ENCODE measurements at places on chromosomes 13 and 19.
A peak's percentile ranks its signal among the peaks of the same experiment; 100 is the strongest.

DNA sequence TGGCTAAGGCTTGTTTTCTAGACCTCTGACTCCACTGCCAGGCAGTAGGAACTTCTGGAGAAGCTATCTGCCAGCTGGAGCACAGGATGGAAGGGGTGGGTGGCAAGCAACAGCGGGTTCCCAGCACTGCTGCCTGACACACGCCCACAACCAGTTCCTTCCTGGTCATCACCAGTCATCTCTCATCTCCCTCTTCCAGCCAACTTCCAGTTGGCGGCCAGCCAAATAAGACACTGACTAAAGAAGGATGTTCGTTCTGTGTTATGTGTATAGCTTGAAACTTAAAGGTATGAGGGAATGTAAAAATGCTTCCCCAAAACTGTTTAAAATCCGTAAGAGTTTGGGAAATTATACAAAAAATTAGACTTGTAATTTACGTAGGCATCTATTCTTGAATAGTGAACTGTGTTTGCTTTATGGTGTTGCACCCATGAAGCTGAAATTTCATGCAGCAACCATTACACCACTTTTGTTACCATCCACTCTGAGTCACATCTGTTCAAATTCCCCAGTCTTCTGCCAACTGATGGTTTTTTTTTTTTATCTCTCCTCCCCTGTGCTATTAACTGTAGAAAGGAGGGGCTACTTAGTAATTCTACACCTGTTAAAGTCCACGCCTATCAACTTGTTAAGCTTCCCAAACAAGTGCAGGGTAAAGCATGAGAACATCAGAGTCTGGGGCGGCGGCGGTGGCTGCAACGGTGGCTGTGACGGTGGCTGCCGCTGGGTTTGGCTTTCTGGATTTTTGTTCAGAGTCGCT, 86.2 kb upstream of the FRY start:
- no peak for DNase-seq

- no peak for DNase-seq
Measured at GRCh38 chr13:40152145-40152544, 496.7 kb downstream of the COG6 start.

GRCh38 chr19:32971012-32971595, 654 bp downstream of the CEP89 start:
- DNase-seq, result no peak

DNA sequence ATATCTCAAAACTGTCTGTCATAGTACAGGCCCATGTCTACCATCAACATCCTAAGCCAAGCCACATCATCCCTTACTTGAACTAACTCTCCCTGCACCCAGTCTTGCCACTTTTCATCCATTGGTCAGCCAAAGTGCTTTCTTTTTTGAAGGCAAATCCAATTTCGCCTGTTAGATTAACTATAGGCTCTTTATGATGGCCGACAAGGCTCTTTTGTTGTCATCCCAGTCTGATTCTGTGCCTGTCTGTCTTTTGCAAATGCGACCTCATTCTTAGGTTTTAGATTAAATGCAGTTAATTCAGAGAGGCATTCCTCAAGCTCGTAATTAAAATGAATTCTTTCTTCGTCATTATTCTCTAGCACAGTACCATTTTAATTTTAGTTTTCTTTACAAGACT, 148.3 kb downstream of the HS6ST3 start:
- no peak for DNase-seq

GRCh38 chr19:47322058-47322457, 9.9 kb upstream of the C5AR2 start:
- DNase-seq, result no peak

DNA sequence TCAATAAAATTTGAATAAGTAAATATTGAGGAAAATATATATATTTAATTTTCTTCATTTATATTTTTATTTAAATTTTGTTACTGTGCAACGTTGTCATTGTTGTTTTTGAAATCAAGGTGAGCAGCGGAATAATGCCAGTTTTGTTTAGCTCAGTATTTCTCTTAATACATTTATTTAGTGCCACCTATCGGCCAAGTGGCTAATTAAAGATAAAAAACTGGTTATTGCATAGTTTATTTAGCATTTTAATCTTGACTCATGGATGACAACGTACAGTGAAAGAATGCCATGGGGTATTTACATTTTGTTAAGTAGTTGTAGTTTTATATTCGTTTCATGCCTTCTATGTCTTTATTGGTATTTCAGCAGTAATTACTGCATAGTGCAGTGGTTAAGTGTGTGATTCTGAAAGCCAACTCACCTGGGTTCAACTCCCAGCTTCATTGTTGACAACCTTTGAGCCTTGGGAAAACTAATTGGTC, 265.9 kb downstream of the MYO16 start:
- no peak for DNase-seq

DNA sequence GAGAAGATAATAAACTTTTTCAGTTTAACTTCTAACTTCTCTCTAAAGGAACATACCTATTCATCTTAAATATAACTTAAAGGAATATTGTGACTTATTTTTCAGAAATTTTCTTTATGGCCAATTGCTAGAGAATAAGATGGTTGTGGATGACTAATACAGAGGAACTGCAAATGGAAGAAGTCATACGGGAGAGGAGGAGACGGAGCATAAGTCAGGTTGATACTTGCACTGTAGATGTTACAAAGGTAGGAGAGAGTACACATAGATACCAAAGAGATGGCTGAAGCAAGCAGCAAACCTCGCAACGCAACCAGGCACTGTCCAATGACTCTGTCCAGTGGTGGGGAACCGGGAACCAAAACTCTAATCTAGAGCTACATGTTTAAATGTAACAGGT, 963.4 kb downstream of the PCDH9 start:
- DNase-seq, result no peak

DNA sequence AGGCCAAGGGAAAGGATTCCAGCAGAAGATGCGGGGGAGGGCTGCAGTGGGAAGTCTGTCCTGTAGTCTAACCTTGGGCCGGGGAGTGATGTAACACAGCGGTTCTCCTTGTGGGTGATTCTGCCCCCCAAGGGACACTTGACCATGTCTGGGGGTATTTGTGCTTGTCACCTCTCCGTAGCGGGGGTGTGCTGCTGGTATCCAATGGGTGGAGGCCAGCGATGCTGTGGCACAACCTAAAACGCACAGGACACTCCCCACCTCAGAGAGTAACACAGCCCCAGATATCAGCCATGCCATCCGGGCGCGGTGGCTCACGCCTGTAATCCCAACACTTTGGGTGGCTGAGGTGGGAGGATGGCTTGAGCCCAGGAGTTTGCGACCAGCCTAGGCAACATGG, 36.3 kb downstream of the ZNRF4 start:
- no peak for DNase-seq

GRCh38 chr13:53873558-53873957, 844.9 kb downstream of the OLFM4 start:
- DNase-seq, result no peak

GRCh38 chr19:570251-570686, 2.1 kb upstream of the BSG start:
- no peak for DNase-seq

GRCh38 chr19:6503407-6504201, 1.5 kb upstream of the TUBB4A start:
- DNase-seq, result no peak

GRCh38 chr13:28463481-28463880, 31.4 kb downstream of the FLT1 start:
- no peak for DNase-seq

DNA sequence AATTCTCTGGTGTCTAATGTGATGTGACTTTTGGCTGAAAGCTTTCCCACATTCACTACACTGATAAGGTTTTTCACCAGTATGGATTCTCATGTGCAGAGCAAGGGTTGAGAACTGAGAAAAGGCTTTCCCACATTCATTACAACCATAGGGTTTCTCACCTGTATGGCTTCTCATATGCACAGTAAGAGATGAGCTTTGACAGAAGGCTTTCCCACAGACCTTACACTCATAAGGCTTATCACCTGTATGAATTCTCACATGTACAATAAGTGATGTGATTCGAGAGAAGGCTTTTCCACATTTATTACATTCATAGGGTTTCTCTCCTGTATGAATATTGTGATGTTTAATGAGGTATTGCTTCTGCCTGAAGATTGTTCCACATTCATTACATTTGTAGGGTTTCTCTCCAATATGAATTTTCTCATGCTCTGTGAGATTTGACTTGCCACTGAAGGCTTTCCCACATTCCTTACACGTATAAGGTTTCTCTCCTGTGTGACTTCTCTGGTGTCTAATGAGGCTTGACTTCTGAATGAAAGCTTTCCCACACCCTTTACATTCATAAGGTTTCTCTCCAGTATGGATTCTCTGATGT, 14.0 kb downstream of the ZNF260 start:
- no peak for DNase-seq

- no peak for DNase-seq
Measured at GRCh38 chr19:5621311-5621944, 1.1 kb downstream of the SAFB2 start.

DNA sequence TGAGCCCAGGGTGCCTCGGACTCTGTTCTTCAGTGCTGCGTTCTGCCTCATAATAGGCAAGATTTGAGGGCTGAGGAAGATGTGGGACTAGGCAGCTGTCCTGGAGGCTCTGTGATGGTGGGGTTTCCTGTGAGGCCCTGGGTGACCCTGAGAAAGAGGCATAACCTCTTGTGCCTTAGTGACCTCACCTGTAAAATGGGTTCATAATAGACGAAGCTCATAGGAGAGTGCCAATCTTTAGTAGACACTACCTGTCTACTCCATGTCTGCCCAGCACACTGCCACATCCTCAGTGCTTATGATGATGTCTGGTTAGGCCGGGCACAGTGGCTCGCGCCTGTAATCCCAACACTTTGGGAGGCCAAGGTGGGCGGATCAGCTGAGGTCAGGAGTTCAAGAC, 23.4 kb downstream of the RRAS start:
- DNase-seq, result no peak

GRCh38 chr13:36549126-36549702, 116.9 kb downstream of the CCNA1 start:
- no peak for DNase-seq

- DNase-seq, result no peak
Measured at GRCh38 chr13:60583196-60583888, 186.3 kb downstream of the TDRD3 start.

- DNase-seq, result no peak
Measured at GRCh38 chr13:97858161-97858560, 95.3 kb upstream of the IPO5 start.

DNA sequence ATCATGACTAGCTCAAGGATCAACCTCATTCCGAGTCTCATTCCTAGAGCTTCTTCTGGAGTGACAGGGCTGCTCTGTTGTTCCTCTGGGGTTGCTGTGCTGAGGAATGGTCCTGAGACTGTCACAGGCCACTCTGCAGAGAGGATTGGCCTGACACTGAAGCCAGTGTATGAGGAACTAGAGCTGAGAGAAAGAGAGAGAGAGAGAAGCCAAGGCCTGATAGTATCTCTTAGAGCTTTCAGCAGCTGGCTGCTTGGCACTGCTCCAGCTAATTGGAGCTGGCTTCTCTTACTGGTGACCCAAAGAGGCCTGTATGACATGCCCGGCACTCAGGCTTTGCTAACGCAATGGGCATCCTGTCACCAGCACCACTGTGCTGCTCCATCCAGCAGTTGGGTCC, 73.4 kb upstream of the FLT1 start:
- DNase-seq, result no peak

GRCh38 chr19:37551129-37551993, 43.2 kb downstream of the ZNF571 start:
- peak; percentile 30 for DNase-seq

GRCh38 chr13:97124915-97125809, 97.0 kb upstream of the MBNL2 start:
- no peak for DNase-seq

GRCh38 chr13:73870970-73871935, 263.0 kb downstream of the KLF12 start:
- DNase-seq, result no peak

- DNase-seq, result no peak
Measured at GRCh38 chr19:54449701-54450069, 686 bp downstream of the LENG8 start.

DNA sequence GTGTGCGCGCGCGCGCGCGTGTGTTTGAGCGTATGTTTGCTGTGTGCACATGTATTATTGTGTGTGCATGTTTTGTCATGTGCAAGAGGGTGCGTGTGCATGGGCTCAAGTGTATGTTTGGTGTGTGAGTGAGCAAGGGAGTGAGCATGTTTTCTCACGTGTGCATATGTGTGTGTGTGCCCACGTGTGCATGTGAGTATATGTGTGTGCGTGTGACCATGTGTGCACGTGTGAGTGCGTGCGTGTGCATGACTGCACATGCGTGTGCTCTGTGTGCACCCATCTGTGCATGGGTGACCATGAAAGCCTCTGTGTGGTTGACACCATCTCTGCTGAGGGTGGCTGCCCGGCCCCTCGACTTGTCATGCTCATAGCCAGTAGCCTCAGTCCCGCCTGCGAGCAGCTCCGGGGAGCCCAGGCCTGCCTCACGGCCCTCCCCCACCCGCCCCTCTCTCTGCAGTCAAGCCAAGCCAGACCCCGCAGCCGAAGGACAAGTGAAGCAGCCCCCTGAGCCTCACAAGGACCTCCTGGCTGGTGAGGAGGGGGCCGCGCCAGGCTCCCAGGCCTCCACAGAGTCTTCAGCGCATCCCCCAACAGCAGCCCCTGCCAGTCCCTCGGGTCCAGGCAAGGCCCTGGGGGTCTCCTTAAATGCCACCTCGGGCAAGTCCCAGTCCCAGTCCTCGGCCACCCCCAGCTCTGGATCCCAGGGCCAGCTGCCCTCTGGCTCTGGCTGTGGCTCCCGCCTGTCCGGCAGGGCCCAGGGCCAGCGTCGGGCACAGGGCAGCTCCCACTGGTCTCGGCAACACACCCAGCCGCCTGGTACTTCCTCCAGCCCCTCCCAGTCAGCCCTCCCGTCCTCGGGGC, 6.0 kb downstream of the REEP6 start:
- DNase-seq, result no peak

DNA sequence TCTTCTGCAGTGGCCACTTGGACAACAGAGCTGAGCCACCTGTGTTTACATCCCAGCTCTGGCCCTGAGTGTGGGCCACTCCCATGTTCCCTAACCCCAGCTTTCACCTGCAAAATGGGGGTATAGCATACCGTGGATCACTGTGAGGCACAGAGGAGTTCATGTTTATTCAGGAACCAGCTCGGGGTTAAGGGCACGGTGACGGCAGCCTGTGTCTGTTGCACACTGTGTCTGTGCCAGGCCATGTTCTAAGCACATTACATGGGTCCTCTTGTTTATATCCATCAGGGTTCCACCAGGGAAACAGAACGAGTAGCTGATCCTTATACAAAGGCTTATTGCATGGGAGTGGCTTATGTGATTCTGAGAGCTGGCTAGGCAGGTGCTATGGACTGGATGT, 14.0 kb upstream of the IGLON5 start:
- no peak for DNase-seq

- DNase-seq, result no peak
Measured at GRCh38 chr19:8137425-8137824, 12.0 kb downstream of the FBN3 start.

Data from activated T-helper 1 cell treated with anti-CD3 and anti-CD28 coated beads, Interleukin-12 subunit alpha, Interleukin-12 subunit beta, Interleukin-2, Interleukin-4 antibody, amounts not matched to agents 30 ng/mL and 10 ng/mL and 1 ng/mL, durations not matched to agents 14 hours and 24 hours and 36 hours (primary cell).